ENCODE measurements at places on chromosomes 6 and 20.
A peak's percentile ranks its signal among the peaks of the same experiment; 100 is the strongest.

DNA sequence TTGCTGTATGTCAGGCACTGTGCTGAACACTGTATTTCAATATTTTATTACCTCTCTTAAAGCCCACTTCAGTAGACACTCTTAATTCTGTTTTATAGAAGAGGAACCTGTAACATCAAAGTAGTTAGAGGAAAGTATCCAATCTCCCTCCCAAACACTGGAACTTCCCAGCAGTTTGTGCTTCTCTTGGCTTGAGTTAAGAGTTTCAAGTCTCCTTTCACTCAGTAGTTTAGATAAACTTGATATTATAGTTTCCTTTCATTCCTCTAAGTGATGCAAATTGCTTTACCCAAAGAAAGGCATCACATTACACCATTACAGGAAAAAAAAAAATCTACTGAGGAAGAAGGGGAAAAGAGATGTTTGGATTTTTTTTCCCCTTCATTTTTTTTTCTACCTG is 164.3 kb downstream of the TSHZ2 start:
- DNase-seq = no peak

- no peak for DNase-seq
Observed at GRCh38 chr20:23340524-23340923, 10.1 kb upstream of the NXT1 start.

GRCh38 chr6:152096863-152097496 is 289.5 kb downstream of the ESR1 start:
- no peak for DNase-seq

DNA sequence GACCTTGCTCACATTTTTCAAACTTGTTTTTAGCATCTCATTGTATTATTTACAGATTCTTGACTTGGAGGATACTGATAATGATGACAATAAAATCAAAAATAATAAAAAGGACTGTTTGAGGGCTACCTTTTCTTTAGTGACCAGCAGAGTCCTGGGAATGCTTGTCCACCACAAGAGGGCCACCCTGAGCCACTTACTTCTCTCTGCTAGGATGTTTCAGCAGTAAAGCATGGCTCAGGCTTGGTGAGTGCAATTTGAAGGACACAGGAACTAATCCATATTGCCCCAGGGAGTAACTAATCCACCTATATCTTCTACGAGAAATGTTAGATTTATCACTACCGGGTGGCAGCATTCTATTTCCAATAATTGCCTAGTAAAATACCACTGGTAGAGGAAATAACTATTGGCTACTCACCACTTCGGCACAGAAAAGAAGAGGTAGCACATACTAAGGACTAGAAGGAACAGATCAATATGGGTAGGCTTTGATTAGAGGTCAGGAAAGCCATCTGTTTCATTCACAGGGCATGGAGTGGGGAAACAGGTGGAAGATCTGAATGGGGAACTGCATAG is 5.8 kb upstream of the KIAA0408 start:
- peak; percentile 74 for DNase-seq
